AG10803 (cell line): ENCODE measurements at places on chromosomes 3 and 15.

- DNase-seq, result no peak
Measured at GRCh38 chr3:123595396-123596180, 10.7 kb upstream of the HACD2 start.

DNA sequence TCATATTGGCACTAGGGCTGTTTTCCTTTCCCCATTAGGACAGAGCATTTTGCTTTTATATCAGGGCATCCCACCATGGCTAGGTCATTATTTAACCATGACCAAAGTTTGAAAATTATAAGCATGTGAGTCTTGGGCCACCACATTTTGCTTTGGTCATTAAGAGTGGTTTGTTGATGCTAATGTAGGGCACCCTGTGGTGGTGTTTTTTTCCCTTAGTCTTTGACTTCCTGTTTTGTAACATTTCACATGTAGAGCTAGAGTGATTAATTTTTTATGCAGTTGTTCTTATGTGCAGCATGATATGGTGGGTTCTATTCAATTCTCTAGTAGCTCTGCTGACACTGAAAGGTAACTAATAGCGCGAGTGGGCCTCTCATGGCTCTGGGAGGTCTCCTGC, 249.6 kb upstream of the ROBO1 start:
- no peak for DNase-seq

DNA sequence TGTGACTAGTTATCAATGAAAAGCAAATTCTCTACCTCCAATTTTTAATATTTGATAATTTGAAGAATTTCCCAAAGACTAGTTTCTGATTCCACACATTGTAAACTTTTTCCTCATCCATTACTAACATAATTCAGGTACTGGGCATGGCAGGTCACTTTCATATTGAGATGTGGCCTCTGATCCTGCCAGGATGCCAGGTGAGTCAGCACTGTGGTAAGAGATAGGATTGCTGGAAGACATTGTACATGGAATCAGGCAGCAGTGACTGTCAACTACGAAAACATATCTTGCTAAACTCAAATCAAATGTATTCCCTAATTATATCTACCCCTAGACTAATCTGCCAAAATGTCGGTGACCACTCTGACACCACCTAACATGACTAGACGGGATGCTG, 33.2 kb upstream of the POU1F1 start:
- no peak for DNase-seq

- DNase-seq, result no peak
Measured at GRCh38 chr3:19155375-19155774, 7.1 kb downstream of the KCNH8 start.

DNA sequence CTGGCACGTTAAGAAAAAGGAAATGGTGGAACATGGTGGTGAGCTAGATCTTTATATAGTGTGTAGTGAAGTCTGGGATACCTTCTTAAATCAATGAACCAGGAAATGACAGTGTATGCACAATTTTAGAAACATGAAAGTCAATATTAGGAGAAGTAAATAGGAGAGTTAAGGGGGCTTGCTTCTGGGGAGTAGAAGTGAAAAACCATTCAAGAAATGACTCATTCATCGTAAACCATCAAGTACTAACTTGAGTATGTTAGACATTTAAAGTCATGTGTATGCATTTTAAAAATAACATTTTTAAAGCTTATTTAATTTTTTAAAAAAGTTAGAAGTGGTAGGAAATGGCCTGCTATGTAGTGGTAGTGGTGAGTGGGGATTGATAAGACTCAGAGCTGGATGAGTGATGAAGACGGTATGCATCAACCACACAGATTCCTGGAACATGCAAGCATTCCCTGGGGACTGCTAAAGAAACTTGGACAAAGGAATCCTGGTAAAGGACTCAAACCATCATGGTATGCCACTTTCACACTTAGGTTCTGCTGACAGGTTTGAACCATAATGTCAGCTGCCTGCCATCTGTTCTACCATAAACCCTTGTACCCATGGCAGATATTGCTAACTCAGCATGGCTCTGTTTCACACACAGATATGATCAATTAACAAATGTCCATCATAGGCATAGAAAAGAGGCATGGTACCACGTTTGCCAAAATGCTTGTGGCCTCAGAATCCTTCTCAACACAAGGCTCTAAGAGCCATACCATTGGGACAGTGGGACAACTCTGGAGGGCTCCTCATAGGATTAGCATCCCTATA, 28.9 kb upstream of the MITF start:
- peak; percentile 39 for DNase-seq

DNA sequence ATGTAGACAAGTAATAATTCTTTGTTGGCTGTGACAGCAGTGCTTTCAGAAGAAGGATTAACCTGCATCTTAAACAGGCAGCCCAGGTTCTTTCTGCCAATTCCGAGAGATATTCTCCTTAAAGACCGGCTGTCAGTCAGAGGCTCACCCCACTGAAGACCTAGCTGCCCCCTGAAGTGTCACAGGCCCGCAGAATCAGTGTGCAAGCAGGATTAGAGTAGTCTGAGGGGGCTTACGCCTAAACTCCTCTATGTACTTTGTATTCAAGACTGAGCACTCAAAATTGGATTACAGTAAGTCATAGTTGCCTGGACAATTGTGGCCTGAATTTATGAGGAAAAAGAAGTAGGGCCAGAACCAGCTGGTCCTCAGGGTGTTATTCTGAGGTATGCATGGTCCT, 342.9 kb downstream of the CLSTN2 start:
- no peak for DNase-seq

DNA sequence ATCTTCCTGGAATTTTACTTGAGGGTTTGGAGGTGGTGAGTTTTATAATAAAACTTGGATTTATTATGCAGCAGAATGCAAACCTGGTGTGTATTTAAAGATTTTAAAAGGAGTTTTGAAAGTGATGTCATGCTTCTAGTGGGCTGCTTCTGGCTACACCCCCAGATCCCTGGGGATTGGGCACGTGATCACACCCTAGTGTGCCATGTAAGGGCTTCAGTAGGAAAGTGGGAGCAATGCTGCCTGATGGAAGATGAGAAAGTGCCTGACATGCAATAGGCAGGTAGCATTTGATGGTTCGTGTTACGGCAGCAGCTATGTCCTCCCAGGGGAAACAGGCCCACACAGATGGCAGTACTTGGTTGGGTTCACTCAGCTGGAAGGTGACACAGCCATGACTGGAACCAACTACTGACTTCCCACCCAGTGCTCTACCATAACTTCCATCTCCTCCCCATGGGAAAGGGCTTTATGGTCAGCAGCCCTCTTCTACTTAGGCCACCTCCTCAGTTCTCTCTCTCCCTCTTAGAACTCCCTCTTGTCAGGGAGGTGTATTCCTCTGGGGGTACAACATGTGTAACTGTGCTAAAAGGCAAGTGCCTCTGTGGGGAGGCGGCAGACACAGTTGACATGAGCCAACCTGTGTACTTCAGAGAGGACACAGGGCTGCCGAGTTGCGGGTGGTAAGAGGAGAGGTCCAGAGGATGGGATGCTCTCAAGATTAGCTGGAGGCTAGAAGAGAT, 5.6 kb downstream of the ITPKA start:
- no peak for DNase-seq

DNA sequence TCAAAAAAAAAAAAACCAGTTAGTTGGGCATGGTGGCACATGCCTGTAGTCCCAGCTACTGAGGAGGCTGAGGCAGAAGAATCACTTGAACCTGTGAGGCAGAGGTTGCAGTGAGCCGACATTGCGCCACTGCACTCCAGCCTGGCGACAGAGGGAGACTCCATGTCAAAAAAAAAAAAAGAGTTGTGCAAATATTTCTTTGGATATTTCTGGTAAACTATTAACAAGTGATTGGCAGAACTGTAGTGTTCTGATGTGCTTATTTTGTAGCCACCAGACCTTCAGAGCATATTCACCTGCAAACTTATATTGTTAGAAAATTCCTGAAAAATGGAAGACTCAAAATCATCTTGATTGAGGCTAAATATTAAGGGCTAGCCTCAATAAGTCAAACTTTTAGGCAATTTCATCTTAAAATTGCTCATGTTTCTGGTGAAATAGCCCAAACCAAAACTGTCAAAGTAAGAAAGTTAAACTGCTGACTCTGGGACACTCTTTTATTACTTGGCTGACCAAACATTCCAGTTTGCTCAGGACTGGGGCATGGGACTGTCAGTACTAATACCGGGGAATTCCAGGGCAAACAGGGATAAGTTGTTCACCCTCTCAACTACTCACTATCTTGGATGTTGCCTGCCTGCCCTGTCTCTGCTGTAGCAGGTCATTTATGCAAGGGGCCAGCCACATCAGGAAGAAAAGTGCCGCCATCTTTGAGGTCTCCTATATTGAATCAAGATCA, 37.0 kb downstream of the ABHD2 start:
- no peak for DNase-seq

GRCh38 chr3:72274493-72275330, 489.8 kb upstream of the PROK2 start:
- peak; percentile 93 for DNase-seq

DNA sequence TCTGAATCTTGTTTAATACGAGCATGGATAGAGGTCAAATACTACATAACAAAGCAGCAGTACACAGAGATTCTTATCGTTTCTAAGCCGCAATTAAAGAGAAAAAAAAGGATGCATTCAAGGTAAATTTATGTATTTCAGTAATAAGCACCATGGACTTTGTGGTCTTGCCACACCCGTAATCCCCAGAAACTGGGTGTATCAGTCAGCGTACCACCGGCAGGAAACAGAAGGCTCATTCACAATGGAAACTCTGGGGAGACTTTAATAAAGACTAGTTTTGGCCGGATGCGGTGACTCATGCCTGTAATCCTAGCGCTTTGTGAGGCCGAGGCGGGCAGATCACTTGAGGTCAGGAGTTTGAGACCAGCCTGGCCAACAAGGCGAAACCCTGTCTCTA, 81.9 kb upstream of the ZNF280D start:
- DNase-seq, result no peak

GRCh38 chr3:82274897-82275296, 513.5 kb upstream of the GBE1 start:
- no peak for DNase-seq

DNA sequence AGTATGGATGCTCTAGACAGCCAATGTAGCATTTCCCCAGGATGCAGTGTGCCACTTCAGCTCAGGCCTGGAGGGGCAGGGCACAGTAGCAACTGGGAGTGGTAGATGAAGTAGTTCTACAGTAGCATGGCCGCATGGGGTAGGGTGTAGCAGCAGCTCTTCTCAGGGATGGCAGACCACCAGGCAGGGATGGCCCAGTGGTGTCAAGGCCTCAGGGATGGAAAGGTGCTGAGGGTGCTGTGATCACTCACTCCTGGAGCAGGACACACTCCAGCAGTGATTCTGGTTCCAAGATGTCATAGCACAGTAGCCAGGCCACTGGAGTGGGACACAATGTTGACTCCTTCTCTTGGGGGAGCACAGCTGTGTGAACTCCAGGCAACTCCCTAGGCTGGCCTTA, 210.9 kb upstream of the LYSMD4 start:
- DNase-seq, result no peak

- DNase-seq, result peak; percentile 68
Measured at GRCh38 chr3:69368129-69368741, 17.7 kb downstream of the FRMD4B start.

DNA sequence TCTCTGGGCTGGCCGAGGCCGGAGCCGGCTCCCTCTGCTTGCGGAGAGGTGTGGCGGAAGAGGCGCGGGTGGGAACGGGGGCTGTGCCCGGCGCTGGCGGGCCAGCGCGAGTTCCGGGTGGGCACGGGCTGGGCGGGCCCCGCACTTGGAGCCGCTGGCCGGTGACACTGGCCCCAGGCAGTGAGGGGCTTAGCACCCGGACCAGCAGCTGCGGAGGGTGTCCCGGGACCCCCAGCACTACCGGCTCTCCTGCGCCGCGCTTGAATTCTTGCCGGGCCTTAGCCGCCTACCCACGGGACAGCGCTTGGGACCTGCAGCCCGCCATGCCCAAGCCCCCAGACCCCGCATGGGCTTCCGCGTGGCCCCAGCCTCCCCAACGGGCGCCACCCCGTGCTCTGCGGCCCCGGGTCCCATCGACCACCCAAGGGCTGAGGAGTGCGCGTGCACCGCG, 736.3 kb upstream of the ARRDC4 start:
- no peak for DNase-seq

DNA sequence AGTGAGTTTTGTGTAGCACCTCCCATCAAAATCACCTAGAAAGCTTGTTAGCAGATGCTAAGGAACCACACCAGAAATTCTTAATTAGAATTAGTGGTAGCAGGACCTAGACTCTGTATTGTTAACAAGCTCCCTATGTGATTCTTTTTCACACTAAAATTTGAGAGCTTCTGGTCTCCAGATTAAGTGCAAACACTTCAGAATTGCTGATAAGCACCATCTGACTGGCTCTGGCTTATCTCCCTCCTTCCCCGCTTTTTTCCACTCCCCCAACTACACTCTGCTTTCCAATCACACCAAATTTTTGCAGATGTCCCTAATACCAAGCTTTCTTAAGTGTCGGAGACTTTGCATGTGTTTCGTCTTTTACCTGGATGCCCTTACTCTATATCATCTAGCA, 410.1 kb upstream of the DPH6 start:
- no peak for DNase-seq

GRCh38 chr3:99999536-99999935, 114.8 kb downstream of the FILIP1L start:
- DNase-seq, result peak; percentile 85

DNA sequence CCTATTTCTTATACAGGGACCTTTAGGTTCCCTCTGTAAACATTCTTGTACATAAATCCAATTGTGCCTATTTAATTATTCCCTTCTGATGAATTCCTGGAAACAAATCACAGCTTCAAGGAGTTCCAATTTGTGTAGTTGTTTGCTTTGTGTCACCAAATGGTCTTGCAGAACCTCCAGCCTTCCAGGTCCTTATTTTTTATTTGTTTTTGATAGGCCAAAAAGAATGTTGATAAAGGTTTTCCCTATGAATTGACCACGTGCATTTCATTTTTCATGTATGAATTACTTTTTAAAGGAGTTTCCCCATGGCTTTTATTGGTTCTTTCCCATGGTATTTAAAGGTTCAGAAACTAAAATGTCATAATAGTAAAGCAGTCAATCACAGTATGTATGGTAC, 243.0 kb downstream of the NAALADL2 start:
- DNase-seq, result no peak

- no peak for DNase-seq
Measured at GRCh38 chr3:157131861-157132260, 28.1 kb downstream of the CCNL1 start.

DNA sequence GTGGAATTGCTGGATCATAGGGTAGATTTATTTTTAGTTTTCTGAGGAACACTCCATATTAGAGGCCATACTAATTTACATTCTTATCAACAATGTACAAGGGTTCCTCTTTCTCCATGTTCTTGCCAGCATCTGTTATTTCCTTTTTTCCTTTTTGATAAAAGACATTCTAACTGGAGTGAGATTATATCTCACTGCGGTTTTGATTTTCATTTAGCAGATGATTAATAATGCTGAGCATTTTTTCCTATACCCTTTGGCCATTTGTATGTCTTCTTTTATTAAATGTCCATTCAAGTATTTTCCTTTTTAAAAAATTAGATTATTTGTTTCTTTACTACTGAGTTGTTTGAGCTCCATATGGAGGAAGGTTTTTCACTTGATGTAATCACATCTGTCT, 1189.5 kb downstream of the ZPLD1 start:
- DNase-seq, result no peak

DNA sequence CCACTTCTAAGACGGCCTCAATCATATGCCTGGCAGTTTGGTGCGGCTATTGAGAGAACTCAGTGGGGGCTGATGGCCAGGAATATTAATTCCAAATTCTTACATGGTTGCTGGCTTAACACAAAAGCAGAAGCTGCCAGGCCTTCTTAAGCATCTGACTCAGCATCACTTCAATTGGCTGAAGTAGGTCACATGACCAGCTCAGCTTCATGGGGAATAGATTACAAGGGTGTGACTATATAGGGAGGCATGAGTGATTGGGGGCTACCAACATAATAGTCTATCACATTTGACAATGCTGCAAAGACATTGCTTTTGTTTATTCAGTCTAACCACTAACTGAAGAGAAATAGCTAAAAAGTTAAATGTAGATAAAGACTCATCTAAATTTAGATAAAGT, 101.6 kb upstream of the ANKRD28 start:
- peak; percentile 74 for DNase-seq
